Stimulated activated CD4-positive, alpha-beta T cell treated with anti-CD3 and anti-CD28 coated beads, Interleukin-15, amount 100 ng/mL, for 1 hour (primary cell): ENCODE measurements at places on chromosomes 13 and 19.

GRCh38 chr13:94192431-94192975 lies 287.0 kb downstream of the DCT start:
- DNase-seq, result no peak

- no peak for DNase-seq
Observed at GRCh38 chr13:99382428-99383133, 75.4 kb upstream of the GPR183 start.

- DNase-seq, result no peak
Observed at GRCh38 chr13:80039000-80039399, 301.9 kb downstream of the SPRY2 start.

- DNase-seq, result no peak
Observed at GRCh38 chr13:40381935-40382764, 284.3 kb downstream of the FOXO1 start.

- DNase-seq, result no peak
Observed at GRCh38 chr13:36224730-36225129, 10.4 kb upstream of the SOHLH2 start.

- DNase-seq, result no peak
Observed at GRCh38 chr19:39974377-39975155, 3.6 kb downstream of the PSMC4 start.

DNA sequence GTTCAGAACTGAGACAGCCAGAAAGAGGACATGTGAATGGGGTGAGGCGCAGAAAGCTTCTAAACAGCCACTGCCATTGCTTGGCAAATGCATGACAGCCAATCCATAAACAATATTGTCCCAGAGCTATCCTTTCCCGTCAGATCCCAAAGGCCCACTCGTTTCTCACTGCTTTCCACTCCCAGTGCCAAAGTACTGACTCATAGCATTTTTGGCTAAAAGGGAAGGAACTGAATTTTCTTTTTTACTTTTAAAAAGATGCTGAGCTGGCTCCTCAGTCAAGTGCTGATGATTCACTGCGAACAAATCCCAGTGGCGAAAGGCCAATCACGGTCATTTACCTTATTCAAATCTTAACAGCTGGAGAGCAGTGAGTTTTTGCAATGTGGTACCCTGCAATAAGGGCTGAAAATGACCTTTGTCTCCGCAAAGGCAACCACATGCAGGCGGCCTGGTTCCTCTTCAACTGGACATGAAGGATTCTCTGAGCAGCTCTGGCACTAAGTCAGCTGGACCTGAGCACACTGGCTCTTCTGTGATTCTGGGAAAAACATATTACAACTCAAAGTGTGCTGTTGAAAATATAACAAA lies 151.7 kb downstream of the DCLK1 start:
- no peak for DNase-seq

GRCh38 chr13:26965952-26966700 lies 205.5 kb downstream of the USP12 start:
- DNase-seq, result no peak

DNA sequence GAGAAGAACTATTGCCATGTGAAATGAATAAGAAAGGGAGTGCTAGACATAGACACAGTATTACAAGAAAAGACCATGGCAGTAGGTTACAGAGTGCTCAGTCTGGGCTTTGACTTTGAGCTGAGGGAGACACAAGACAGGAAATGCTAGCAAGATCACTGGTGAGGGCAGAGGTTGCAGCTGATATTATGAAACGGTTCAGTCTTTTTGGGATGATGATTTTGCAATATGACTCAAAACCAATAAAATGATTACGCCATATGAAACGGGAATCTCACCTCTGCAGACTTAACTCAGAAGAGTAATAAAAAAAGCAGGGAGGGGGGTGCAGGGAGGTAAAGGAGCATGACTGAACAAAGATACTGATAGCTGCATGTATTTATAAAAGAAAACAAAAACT lies 123.1 kb downstream of the RBM26 start:
- no peak for DNase-seq

GRCh38 chr13:23806874-23807526 lies 82.2 kb downstream of the MIPEP start:
- DNase-seq, result no peak

- no peak for DNase-seq
Observed at GRCh38 chr19:29048873-29049272, 164.1 kb downstream of the UQCRFS1 start.

GRCh38 chr19:1855040-1855827 lies 7.0 kb upstream of the REXO1 start:
- DNase-seq, result peak; percentile 50

DNA sequence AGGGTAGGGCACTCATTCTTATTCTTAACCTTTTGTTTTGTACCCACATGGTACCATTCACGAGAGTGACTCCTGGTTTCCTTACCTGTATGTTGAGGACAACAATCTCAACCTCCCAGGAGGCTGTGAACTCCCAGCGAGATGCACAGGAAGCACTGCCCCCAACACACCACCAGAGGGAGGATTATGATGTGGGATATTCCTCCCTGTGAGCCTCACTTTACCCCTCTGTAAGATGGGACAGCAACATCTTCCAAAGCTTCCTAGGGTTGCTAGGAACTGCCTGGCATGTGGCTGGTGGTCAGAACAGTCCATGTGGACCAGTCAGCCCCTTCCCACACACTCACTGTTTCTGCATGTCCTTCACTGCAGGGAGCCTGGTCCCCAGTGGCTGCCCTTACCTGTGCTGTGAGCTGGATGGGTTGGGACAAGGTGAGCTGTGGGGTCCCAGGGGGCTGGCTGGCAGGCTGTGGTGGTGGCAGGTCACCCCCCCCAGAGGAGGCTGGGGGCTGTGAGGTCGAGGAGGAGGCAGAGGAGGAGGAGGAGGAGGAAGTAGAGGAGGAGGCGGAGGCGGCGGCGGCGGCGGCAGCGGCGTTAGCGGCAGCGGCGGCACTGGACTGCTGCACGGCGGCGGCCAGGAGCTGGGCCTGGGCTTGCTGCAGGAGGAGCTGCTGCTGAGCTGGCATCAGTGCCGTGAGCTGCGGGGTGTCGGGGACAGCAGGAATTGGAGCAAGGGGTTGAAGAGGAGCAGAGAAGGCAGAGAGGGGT lies 15.8 kb downstream of the POU2F2 start:
- no peak for DNase-seq

- no peak for DNase-seq
Observed at GRCh38 chr19:16073988-16074387, 2.3 kb upstream of the TPM4 start.

DNA sequence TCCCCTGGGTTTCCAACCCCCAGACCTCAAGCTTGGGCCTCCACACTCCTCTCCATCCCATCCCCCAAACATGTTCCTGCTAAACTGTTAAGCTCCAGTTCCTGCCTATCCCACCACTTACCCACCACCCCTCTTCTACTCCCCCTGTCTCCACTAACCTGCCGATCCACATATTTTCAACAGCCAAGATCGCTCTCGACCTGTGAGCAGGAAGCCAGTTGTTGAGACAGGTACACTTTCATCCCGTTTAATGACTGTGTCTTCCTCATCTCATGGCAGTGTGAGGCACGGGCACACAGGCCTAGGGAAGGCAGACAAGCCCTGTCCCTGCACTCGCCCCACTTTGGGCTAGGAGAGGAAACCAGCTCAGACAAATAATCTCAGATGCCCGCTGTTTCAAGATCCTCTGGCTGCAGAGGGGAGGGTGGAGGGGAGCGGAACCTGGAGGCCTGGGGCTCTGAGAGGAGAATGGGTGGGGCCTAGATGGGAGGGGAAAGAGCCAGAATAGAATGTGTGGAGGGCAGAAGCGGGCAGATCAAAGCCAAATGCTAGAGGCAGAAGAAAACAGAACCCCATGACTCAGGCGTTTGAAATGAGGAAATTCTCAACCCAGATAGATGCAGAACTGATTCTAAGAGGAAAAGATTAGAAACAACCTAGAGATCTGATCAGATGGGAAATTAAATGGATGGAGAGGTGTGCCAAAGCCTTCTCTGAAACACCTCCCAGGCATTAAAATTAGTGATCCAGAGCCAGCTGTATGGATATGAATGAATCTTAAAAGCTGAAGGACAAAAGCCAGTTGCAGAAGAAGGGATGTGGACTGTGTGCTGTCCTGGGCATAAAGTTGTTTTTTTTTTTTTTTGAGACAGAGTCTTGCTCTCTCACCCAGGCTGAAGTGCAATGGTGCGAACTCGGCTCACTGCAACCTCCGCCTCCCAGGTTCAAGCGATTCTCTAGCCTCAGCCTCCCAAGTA lies 16.9 kb upstream of the CYP2S1 start:
- DNase-seq, result no peak

DNA sequence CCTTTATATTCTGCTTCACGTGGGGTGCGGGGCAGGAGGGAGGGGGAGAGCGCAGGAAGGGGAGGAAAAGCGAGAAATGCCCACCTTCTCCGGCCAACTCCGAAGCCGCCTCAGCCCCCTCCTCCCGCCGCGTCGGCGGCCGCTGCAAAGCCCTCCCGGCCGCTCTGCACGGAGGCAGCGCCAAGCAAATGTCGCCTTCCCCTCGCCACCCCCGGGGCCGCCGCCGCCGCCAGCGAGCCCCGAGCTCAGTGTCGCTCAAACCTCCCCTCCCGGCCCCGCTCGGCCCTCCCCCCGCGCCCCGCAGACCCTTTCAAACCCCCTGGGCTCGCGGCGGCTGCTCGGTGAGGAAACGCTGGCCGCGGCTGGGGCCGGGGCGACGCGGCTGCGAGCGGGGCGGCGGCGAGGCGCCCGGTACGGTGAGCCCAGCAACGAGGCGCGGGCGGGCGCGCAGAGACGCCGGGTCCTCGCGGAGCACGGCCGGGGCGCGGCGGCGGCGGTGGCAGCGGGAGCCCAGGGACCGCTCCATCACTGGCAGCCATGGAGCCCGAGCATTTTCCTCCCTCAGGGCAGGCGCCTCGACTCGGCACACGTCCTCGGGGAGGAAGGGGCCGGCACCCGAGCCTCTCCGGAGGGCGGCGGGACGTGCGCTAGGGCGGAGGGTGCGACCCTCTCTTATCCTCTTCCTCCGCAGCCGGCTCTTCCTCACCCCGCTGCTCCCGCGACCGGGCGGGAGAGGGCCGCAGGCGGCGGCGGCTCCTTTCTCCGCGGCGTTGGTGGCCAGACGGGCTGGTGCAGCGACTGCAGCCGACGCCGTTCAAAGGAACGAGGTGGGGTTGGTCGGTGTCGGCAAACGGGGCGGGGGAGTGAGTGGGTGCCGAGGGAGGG lies 463 bp upstream of the TSC22D1 start:
- DNase-seq, result peak; percentile 11

- no peak for DNase-seq
Observed at GRCh38 chr13:87894059-87894458, 222.9 kb downstream of the SLITRK5 start.

GRCh38 chr13:106052200-106052767 lies 483.2 kb downstream of the EFNB2 start:
- DNase-seq, result no peak

- no peak for DNase-seq
Observed at GRCh38 chr13:41568972-41569351, 111.6 kb downstream of the RGCC start.

DNA sequence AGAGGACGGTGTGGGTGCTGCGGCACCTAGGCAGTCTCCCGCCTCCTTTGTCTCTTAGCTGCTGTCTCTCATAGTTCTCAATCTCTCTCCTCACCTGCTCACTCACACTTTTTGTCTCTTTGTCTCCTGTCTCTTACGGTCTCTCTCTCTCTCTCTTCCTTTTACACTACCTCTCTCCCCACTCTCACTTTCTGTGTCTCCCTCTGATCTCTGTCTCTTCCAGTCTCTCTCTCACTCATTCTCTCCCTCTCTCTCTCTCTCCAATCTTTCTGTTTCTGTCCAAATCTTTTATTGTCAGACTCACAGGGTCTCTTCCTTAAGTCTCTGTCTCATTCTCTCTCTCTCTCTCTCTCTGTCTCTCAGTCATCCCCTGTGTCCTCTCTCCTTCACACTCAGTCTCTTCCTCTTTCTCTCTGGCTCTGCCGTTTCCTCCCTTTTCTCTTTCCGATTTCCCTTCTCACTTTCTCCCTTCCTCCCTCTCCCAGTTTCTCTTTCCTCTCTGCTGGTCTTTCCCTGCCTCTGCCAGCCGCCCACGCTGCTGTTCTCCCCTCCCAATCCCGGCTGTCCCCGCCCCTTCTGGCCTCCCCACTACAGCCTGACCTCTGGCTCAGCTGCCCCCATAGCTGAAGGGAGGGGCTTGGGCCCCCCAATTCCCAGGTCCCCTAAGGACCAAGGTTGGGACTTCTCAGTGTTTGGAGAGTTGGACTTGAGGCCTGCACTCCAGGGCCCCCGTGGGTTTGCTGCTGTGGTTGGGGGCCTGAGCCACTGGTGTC lies at the start of gene PLEKHA4:
Gene PLEKHA4, minus strand, starts transcription at position 504 of the 773 bp plus-strand sequence. CDS start 997 bp downstream, outside the sequence.
- no peak for DNase-seq

DNA sequence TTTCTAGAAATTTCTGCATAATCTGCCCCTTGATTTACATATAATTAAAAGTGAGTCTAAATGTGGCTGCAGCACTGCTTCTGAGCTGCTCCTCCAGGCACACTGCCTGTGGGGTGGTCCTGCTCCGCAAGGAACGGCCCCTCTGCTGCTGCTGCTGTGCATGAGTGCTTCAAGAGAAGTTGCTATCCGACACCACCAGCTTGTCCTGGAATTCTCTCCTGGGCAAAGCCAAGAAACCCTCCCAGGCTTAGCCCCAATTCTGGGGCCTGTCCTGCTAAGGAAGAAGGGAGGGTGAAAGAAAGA lies 7.5 kb upstream of the PDCD5 start:
- DNase-seq, result no peak

DNA sequence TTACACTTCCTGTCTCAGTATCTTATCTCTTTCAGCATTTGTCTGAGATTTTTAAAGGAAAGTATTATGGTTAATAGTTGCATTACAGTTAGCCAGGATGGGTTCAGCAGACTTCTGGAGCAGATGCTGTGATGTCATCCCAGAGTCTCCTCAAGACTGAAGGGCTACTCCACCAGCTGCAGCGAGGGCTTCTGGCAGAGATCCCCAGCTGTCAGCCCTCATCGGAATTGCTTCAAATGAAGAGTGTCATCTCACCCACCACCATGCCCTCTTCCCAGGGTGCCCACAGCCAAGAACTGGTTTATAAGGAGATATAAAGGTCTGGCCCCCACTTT lies 84.4 kb downstream of the FAM216B start:
- no peak for DNase-seq

GRCh38 chr13:26743971-26744370 lies 16.6 kb downstream of the GPR12 start:
- DNase-seq, result no peak

- no peak for DNase-seq
Observed at GRCh38 chr19:2887391-2887914, 13.3 kb upstream of the ZNF57 start.

GRCh38 chr13:35818633-35819067 lies 312.5 kb downstream of the DCLK1 start:
- DNase-seq, result no peak

DNA sequence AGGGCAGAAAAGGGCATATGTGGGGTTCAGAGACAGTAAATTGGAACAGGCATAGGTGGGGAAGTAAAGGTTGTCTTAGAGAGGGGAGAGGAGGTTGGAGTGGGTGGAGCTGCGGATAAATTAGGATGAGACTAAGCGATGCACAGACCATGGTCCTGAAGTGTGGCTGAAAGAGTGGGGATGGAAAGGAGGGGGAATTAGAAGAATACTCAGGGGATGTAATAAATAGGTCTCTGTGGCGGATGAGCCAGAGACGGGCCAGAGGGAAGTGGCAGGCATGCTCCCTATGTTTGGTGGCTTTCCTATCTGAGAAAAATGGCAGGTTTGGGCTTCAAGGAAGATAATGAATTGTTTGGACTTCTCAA lies 123.4 kb downstream of the OLFM4 start:
- DNase-seq, result no peak
